ENCODE measurements at places on chromosomes 7 and 10. TPM values are rescaled to one million over a fixed set of nuclear protein-coding genes. Genes with fewer than 3 reads are reported as not detected.

The PODXL gene
- total RNA-seq = 35.9 TPM

The PMS2 gene
- total RNA-seq = 12.9 TPM

The EXOC6 gene
- 20.7 TPM for total RNA-seq

The OR2A12 gene
- total RNA-seq = not detected

The CFAP58 gene
- 0.10 TPM for total RNA-seq

The SH2B2 gene
- total RNA-seq = 3.6 TPM

The RBM20 gene
- 2.6 TPM for total RNA-seq

The ACTR3C gene
- total RNA-seq = 0.36 TPM

The BAMBI gene
- total RNA-seq = 15.6 TPM

The SLC13A4 gene
- not detected for total RNA-seq

The PRF1 gene
- total RNA-seq = not detected

The MKI67 gene
- 58.9 TPM for total RNA-seq

The TAS2R41 gene
- total RNA-seq = not detected

All from A549 treated with GW870086 at 1 μM for 4 hours (cell line).